Lung (tissue), 17 donors: ENCODE measurements at places on chromosomes 11 and 22. TPM values are rescaled to one million over a fixed set of nuclear protein-coding genes. Genes with fewer than 3 reads are reported as not detected.

GRCh38 chr11:61598886-61599868 is 18.3 kb upstream of the SYT7 start:
- H3K4me3 ChIP-seq: no peak overlapping the region
- H3K27ac ChIP-seq: peak overlapping the region; percentile 48
- peak; percentile 20 for DNase-seq
- H3K27me3 ChIP-seq: no peaks in the 10 kb centered on the region

DNA sequence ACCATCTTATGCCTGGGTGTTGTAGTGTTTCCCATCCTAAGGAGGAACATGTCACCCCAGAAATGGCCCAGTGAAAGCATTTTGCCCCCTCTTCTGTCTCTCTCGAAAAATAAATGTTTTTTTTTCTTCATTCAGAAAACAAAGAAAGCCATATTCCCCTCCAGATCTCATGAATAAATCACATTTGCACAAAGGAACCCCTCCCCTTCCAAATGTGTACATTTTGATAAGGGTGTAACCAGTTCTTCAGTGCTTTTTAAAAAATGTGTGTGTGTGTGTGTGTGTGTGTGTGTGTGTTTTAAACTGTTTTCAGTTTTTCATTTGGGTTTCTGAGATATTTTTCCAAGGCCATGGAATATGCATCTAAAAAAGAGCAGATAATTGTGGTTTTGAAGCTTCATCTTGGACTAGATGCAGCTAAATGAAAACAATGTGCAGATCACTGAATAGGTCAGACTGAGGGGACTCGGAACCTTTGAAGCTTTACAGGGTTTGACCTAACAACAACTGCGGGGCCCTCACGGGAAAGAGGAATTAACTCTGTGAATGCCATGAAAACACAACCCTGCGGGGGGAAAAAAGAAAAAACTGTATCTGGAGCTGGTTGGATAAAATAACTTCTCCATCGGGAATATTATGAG is 76.4 kb downstream of the YAP1 start:
- H3K36me3 ChIP-seq: peaks cover 2% of the 10 kb centered on the region
- no peak overlapping the region for H3K4me3 ChIP-seq
- no peaks in the 10 kb centered on the region for H3K27me3 ChIP-seq

GRCh38 chr11:19953909-19954308 is 206.4 kb downstream of the DBX1 start:
- DNase-seq: peak; percentile 57
- no peak overlapping the region for H3K27ac ChIP-seq
- H3K4me3 ChIP-seq: no peak overlapping the region
- no peaks in the 10 kb centered on the region for H3K27me3 ChIP-seq

GRCh38 chr11:19864141-19865140 is 151.8 kb downstream of the NAV2 start:
- peaks cover 24% of the 10 kb centered on the region for H3K4me1 ChIP-seq
- H3K36me3 ChIP-seq: no peaks in the 10 kb centered on the region
- DNase-seq: peak; percentile 29
- no peak overlapping the region for H3K4me3 ChIP-seq

Gene PARVG
- 20.4 TPM for total RNA-seq

Gene QSER1
- 17.4 TPM for total RNA-seq
